Activated CD4-positive, alpha-beta T cell treated with anti-CD3 and anti-CD28 coated beads, Interleukin-2, amount 50 U/mL, for 48 hours (primary cell): ENCODE measurements at places on chromosomes 5 and 9.

- no peak for DNase-seq
Observed at GRCh38 chr9:104556830-104557634, 11.9 kb upstream of the OR13C8 start.

DNA sequence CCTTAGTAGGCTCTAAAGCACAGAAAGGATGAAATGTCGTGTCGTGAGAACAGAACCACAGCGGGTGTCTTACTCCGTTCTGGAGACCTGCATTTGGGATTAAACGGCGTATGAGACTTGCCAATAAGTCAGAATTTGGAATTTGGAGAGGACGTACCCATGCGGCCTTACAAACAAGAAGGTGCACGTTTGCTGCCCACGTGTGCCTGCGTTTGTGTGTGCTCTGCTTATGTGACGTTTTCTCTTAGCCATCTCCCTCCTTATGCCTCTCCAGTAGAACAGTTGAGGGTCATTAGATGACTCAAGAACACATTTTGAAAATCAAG, 171.6 kb upstream of the OTULINL start:
- DNase-seq: no peak

DNA sequence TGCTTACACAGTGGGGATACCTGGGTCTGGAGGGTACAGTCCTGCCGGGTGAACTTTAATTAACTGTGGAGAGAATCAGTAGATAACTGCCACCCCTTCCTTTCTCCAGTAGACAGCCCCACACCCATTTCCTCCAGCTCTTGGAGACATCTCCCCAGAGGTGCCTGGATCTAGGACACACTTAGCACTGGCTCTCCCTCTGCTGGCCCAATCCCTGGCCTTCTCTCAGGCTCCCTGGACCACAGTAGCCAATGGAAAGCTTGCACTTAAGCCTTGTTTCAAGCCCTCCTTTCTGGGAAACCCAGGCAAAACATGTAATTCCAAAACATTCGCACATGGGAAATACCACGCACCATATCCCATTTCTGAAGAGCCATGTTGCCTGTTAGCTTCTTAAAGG, 169.2 kb upstream of the GAS1 start:
- no peak for DNase-seq

- no peak for DNase-seq
Observed at GRCh38 chr5:19855453-19855852, 132.5 kb downstream of the CDH18 start.
